AG10803 (cell line): ENCODE measurements at places on chromosomes 7 and 10.
A peak's percentile ranks its signal among the peaks of the same experiment; 100 is the strongest.

GRCh38 chr10:103193820-103194529 lies 903 bp upstream of the NT5C2 start:
- peak; percentile 29 for DNase-seq

DNA sequence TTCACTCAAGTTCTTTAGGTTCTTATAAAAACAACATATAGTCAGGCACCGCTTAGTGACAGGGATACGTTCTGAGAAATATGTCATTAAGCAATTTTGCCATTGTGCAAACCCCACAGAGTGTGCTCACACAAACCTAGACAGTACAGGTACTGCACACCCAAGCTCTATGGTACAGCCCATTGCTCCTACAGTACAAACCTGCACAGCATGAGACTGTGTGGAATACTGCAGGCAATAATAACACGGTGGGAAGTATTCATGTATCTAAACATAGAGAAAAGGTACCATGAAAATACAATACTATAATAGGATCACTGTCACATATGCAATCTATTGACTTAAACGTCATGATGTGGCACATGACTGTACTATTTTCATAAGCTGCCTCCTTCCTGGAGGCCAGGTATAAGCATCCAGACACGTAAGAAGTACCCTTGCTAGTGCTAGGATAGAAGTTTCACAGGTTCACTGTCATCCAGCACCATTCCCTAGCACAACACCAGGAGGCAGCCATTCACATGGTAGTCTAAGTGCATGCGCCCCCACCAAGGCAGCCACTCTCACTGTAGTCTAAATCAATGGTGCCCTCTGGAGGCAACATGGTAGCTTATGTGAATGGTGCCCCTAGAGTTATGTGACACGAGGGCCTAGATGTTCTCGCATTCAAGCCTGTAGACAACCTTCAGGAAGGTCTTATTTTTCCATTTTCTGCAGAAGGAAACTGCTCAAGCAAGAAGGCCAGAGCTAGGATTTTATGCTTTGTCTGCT lies 98.5 kb downstream of the ARHGAP22 start:
- DNase-seq = peak; percentile 37

- no peak for DNase-seq
These were observed 17.2 kb downstream of the NACAD start for GRCh38 chr7:45071528-45071927.

DNA sequence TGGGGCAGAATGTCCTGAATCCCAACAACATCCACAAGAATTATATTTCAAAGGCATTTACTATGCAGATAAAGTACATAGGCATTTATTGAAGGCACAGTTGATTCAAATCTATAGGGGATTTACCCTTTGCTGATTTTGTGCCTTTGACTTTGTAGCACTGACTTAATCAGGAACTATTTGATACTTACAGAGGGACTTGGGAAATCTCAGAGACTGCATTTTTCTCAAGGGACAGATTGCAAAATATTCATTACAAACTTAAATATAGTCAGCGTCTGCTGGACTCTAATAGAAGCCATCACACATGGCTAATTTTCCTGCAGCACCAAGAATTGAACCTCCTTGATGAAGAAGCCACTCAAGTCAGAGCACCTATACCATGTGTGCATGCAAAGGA lies 44.9 kb downstream of the FAS start:
- DNase-seq = peak; percentile 15

DNA sequence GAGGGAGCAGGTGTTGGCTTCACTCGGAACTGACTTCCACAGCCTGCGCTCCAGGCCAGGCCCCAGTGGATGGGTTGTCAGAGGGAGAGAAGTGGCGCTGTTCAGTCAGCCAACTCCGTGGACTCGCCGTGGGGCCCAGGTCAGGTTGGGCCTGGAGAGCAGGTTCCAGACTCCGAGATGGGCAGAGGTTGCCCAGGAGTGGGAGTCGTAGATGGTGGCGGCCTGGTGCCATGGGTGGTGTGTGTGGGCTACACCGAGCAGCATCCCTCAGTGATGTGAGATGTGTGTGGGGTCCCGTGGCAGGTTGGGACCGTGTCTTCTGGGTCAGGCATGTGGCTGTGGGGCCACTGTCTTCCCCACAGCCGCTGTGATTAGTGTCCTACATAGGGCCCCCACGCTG lies 10.4 kb downstream of the ZNF316 start:
- no peak for DNase-seq

- peak; percentile 77 for DNase-seq
These were observed 190.4 kb downstream of the DGKI start for GRCh38 chr7:137656227-137656849.

- DNase-seq = peak; percentile 93
These were observed 1078.4 kb downstream of the KCNMA1 start for GRCh38 chr10:76558996-76559891.

DNA sequence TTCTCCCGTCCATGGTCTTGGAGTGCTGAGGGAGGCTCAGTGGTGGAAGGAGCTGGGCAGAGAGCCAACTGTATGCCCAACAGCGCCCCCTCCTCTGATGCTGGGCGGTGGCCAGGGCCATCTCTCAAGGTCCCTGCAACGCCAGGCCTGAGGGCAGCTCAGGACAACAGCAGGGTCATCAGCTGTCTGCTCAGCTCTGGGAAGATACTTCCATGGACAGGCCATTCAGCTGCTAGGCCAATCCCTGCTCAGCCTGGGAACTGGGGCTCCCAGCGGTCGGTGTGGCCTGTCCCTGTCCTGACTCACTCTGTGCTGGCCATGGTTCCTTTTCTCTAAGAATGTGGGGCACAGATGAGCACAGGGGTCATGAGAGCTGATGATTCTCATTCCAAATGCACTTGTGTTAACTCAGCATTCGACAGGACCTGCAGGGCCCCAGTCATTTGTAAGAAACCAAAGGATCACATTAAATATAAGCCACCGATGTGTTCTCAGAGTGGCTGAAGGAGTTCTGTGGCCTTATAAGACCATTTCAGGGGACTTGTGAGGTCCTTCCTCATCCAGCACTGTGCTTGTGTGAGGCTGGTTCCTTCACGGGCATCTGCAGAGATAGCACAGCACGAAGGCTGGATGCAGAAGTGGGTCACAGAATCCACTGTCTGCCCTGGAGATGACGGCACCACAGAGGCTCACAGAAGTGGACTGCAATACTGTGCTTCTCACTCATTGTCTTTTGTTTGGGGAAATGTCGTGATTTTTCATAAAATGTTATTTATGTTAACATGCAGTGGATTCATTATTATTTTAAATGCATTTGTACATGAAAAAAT lies 73.0 kb downstream of the ADCY1 start:
- DNase-seq = peak; percentile 13

- no peak for DNase-seq
These were observed 40.4 kb upstream of the OPN4 start for GRCh38 chr10:86613905-86614304.

GRCh38 chr7:32153006-32153405 lies 82.8 kb upstream of the PDE1C start:
- no peak for DNase-seq

DNA sequence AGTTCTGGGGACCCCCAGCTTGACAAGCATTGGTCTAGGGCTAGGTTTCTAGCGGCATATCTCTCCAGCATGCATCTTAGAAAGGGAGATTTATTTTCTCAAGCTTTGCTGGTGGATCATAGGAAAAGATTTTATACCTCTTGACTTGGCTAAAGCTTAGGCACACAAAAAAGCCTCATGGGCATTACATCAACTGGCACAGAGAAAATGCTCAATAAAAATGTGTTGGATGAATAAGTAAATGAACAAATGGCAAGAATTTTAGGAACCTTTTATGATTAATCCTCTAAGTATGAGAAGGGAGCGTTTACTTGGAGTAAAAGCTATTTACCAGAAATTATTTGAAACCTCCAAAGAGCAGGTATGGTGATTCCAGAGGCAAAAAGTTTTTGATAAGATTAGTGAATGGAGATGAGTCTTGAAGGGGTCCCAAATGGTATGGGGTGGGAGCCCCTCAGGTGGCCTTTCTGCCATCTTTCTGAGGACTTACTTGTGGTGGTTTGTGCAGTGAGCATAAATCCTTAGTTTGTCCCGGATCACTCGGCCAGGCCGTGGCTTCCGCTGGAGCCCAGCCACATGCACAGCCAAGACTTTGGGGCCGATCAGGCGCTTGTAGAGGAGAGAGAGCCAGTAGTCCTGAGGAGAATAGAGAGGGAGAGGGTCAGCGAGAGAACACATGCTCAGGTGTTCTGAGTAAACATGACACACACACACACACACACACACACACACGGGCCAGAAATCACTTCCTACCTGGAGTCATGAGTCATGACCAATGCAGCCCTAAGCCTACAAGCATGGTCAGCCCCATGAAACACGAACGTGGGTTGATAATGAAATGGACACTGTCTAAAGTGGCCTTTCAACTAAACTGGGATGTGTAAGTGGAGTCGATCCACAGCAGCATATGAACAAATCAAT lies 43.1 kb upstream of the HPS1 start:
- DNase-seq = peak; percentile 61

- DNase-seq = no peak
These were observed 303.7 kb downstream of the CCDC3 start for GRCh38 chr10:12697764-12698163.

DNA sequence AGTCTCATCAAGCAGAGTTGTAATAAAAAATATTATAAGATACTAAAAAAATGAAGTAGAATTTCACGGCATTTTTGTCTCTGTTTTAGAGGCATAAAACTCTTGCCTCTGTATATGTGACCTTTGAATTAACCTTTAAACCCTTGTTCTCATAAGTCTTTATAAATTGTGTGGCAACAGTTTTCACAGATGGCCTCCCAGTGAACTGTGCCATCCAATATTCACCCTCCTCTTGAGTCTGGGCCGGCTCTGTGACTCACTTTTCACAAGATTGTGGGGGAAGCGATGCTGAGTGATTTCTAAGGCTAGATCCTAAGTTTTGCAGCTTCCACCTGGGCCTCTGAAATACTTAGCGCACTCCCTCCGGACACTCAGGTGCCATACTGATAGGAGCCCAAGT lies 4.6 kb upstream of the USP6NL start:
- DNase-seq = no peak

DNA sequence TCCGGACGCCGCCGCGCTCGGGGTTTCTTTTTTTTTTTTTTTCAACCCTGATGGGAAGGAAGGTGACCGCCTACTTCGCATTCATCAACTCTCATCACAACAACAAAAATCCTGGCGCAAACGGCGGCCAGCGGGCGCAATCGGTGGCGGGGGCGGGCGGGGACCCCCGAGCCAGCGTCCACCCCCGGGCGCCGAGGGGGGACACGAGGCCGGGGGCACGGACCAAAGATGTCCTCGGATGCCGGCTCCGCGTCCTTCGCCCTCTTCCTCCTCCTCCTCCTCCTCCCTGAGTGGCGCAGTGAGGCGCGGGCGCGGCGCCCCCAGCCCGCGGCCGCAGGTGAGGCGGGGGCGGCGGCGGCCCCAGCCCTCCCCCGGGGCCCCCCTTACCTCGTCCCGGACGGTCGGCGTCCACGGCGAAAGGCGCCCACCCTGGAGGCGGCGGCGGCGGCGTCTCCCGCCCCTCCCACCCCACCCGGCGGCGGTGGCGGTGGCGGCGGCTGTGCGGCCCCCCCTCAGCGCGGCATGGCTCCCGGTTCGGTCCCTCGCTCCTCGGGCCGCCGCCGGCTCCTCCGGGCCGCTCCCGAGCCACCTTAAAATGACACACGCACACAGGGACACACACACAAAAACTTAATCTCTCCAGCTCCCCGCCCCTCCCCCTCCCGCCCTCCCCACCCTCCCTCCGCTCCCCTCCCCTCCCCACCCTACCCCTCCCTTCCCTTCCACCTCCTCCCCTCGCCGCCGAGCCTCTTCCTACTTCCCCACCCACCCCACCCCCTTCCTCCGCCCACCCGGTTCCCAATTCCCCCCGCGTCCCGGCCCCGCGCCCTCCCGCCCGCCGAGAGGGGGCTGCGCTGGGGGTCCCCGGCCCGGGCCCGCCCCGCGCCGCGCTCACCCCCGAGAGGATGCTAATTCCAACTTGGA lies at the start of gene CTBP2:
Gene CTBP2, minus strand, starts transcription at position 632 of the 924 bp plus-strand sequence.
- peak; percentile 44 for DNase-seq

- no peak for DNase-seq
These were observed 21.9 kb upstream of the CABCOCO1 start for GRCh38 chr10:61640856-61641255.

- peak; percentile 82 for DNase-seq
These were observed 107.0 kb downstream of the VIM start for GRCh38 chr10:17335065-17335464.

DNA sequence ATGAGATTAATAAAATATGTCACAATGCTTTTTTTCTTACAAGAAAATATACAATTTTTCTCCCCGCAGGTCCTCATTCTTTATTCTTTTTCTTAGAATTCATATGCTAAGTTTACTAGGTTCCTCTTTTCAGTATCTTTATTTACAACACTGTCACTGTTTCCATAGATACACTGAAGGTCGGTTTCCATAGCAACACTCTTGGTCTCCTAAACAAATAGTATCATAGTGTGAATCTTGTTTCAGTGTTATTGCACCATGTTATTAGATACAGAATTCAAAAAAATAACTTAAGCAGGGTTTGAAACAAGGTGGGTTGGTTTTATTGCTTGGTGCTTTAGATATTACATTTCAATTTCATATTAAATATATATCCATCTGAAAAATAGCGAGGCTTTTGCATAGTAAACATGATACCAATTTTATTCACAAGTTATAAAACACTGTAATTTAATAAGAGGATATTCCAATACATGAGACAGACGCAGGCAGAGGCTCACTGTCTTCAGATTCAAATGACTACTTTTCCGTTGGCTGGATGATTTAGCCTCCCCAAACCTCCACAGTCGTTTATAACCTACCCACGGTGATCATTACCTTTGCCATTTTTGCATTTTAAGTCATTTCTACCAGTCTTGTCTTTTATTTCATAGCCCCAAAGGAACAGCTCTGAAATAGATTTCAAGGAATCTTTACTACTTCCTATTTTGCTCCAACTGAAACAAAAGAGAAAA lies 88.9 kb upstream of the KLF6 start:
- DNase-seq = peak; percentile 79

DNA sequence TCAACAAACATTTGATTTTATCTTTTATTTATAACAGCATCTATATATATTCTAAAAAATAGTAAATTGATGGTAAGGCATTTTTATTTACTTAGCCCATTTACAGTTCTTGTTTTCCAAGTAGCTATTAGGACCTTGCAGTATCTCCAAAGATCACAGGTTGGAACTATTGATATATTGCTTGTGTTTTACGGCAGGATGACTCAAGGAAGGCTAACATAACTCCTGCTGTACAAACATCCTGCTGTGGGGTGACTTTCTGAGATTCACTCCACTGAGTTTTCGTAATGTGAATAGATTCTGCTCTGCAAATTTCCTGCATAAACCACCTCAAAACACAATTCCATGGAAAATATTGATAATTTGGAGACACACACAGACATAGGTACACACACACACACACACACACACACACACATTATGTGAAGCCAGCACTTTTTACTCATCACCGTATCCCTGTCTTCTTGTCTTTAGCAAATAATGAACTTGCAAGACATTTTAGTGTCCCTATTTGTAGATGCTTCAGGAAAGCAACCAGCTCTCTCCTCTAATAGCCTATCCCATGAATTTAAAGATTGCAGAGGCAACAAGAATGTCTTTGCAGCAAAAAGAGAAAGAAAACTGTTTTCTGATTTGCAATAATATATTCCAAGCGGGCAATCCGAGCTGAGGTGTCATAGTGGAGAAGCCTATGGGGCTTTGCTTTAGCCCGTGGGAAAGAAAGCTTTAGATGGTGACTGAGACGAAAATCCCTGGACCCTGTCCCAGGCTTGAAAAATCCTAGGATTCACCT lies 722 bp downstream of the AGR2 start:
- no peak for DNase-seq
